NCI-H2081 treated with DMSO at 0.1 percent for 48 hours (cell line): ENCODE measurements at places on chromosomes 16 and 17.

GRCh38 chr16:53115773-53116172 is 61.0 kb downstream of the CHD9 start:
- no peak for DNase-seq

DNA sequence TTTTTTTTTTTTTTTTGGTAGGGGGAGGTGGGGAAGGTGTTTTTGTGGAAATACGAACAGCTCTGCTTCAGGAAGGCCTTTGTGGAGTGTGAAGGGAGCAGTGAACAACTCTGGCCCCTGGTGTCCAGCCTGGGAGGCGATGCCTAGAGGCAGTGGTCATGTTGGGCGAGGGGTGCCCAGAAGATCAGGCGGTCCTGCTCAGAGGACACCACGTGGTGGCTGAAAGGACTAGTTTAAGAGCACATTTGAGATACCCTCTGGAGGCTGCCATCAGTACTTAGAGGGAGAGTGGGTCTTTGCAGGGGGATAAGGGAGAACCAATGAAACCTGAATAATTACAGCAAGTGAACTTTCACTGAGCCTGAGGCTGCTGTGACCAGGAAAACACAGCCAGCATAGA is 40.1 kb upstream of the RHOT1 start:
- DNase-seq = no peak

- DNase-seq = no peak
Observed at GRCh38 chr16:73054813-73055482, 7.0 kb upstream of the ZFHX3 start.

DNA sequence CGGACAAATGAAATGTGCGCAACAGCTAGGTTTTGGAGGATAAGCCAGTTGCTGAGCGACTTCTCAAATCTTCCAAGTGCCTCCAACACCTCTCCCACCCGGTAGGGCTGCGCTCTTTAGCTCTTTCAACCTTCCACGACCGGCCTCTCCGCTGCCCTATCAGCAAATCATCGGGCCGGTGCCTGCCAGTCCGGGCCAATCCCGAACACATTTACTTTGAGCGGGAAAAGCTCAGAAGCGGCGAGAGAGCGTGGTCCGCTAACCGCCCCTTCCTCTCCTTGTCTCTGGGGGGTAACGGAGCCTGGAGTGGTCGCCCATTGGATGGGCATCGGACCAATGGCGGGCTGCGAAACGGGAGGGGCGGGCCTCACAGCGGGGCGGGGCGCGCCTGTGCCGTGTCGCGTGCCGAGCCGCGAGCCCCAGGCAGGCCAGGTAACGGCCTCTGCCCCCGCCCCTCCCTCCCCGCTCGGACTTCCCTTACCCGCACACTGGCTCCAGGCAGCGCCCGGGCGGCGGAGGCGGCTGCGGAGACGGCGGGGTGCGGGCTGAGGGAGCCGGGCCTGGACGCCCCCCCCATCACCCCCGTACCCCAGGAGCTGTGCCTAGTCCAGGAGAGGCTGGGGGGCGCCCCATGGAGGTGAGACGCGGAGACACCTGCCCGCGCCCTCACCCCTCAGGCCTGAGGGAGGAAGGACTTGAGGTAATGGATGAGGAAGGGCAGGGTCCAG is at the start of gene MEIOC:
Gene MEIOC, plus strand, starts transcription at position 486 of the 728 bp plus-strand sequence. Its CDS starts 146 bp downstream, at position 632.
- DNase-seq = no peak

DNA sequence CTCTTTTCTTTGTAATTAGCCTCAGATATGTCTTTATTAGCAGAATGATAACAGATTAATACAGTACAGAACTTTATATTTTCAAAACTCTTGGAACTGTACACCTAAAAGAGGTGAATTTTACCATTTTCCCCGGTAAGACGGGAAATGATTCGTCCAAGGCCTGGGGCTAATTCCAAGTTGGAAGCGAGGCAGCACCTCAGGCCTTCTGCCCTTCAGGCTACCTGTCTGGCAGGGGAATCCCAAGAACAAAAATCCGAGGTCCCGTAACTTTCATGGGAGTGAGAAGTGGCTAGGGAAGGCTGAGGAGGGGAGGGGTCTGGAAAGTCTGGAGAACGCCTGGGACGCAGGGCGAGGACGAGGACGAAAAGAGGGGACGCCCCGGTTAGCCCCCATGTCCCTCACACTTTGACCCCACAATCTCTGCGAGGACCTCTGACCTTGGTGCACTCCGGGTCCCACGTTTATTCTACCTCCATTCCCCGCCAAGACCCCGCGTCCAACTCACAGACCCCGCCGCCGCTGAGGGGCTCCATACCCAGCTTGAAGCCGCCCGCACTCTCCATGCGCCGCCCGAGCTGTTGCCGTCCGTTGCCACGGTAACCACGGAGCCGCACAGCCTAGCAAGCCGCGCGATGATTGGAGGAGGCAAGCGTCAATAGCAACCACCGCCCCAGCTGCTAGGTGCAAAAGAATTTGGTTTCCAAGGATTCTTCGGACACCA is at the start of gene HYDIN:
Gene HYDIN, minus strand, starts transcription at position 601 of the 724 bp plus-strand sequence. CDS start 43,827 bp downstream, outside the sequence.
- DNase-seq = peak; percentile 16

GRCh38 chr16:75028544-75029135 is 29.8 kb downstream of the ZNRF1 start:
- no peak for DNase-seq

GRCh38 chr17:40588552-40588951 is 23.3 kb upstream of the CCR7 start:
- DNase-seq = no peak

DNA sequence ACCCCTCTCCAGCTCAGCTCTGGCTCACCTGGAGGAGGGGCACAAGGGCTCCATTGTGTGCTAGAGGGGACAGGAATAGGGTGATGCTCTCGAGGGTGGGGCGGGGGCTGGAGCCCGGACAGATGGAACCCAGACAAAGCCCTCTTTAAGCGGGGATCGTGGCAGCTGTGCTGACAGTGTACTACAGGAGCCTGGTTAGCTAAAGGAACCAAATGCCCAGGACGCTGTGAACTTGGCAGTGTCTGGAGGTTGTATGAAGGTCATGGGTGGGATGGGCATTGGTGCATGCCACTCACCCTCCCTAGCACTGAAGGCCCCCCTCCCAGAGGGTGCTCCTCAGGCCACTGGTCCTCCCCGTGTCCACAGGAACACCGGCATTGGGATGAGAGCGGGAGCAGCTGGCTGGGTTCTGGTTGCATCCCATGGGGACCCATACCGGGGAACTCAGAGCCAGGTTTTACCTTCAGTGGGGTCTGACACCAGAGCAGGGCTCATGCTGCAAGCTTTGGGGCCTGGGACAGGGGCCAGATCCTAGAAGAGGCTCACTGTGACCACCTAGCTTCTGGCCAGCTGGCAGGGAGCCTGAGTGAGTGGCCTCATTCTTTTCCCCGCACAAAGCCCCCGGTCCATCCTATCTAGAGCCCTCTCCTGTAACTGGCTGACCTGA is 11.9 kb downstream of the KIF19 start:
- no peak for DNase-seq

DNA sequence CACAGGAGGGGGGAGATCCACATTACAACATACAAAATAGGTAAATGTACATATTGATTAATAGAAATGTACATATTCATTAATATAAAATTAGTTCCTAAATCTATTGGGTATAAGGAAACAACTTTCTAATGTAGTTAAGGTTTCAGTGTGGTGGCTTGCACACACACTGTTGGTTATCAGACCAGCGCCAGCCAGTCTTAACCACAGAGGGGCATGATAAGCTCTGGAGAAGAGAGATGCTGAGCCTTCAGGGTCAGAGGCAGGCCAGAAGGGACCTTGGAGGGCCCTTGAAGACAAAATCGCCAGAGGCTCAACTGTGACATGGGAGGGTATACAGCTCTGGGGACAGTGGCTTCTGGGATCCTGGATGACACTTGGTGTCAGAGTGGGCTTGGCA is 10.9 kb upstream of the ZFP90 start:
- DNase-seq = no peak

DNA sequence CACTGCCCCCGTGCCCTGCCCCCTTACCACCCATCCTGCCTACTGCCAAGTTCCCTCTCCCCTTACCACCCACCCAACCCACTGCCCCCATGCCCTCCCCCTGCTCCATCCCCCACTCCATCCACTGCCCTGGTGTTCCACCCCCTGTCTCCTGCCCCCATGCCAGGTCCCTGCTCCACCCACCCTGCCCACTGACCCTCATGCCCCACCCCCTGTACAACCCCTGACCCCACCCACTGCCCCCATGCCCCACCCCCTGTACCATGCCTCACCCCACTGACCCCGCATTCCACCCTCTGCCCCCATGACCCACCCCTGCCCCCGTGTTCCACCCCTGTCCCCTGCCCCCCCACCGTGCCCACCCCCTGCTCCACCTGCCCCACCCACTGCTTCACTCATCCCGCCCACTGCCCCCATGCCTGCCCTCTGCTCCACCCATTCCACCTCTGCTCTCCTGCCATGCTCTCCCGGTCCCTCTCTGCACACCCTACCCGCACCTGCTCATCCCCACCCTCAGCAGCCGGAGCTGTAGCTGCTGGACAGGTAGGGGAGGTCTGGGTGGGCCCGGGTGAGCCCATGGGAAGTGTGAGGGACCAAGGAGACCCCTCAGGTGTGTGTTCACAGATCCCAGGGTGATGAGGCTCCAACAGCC is 7.4 kb upstream of the FN3KRP start:
- no peak for DNase-seq

DNA sequence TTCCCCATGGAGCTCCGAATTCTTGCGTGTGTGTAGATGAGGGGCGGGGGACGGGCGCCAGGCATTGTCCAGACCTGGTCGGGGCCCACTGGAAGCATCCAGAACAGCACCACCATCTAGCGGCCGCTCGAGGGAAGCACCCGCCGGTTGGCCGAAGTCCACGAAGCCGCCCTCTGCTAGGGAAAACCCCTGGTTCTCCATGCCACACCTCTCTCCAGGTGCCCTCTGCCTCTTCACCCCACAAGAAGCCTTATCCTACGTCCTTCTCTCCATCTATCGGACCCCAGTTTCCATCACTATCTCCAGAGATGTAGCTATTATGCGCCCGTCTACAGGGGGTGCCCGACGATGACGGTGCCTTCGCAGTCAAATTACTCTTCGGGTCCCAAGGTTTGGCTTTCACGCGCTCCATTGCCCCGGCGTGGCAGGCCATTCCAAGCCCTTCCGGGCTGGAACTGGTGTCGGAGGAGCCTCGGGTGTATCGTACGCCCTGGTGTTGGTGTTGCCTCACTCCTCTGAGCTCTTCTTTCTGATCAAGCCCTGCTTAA is 617 bp upstream of the SENP3 start:
- peak; percentile 42 for DNase-seq

GRCh38 chr17:9648521-9649110 is 3.3 kb downstream of the USP43 start:
- DNase-seq = no peak

- DNase-seq = no peak
Observed at GRCh38 chr17:4161192-4161966, 18.4 kb downstream of the CYB5D2 start.
